ENCODE measurements at places on chromosomes 3 and 15. TPM values are rescaled to one million over a fixed set of nuclear protein-coding genes. Genes with fewer than 3 reads are reported as not detected.

DNA sequence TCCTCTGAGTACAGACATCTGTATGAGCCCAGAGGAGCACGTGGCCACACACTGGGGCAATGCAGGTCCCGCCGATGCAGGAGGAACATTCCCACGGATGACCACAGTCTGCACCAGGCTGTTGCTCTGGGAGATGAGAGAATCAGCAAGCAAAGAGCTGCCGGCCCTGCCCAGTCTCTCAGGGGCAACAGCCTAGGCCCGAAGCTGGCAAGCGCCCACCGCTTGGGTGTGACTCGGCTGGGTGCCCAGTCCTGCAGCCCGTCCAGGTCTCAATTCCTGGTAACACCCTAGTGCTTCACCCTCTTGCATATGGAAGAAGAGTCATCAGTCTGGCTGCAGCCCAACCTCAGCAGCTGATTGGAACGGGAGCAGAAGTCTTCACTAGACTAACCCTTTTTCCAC lies 153.7 kb upstream of the HES1 start:
- no peak for DNase-seq

DNA sequence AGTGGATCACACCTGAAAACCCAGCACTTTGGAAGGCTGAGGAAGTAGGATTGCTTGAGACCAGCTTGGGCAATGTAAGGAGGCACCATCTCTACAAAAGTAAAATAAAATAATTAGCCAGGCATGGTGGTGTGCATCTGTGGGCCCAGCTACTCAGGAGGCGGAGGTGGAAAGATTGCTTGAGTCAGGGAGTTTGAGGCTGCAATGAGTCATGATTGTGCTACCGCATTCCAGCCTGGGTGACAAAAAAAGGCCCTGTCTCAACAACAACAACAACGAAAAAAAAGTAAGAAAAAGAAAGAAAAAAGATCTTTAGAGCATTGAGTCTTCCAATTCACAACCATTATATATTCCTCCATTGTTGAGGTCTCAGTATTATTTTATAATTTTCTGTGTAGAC lies 192.4 kb upstream of the DPH6 start:
- DNase-seq: no peak

DNA sequence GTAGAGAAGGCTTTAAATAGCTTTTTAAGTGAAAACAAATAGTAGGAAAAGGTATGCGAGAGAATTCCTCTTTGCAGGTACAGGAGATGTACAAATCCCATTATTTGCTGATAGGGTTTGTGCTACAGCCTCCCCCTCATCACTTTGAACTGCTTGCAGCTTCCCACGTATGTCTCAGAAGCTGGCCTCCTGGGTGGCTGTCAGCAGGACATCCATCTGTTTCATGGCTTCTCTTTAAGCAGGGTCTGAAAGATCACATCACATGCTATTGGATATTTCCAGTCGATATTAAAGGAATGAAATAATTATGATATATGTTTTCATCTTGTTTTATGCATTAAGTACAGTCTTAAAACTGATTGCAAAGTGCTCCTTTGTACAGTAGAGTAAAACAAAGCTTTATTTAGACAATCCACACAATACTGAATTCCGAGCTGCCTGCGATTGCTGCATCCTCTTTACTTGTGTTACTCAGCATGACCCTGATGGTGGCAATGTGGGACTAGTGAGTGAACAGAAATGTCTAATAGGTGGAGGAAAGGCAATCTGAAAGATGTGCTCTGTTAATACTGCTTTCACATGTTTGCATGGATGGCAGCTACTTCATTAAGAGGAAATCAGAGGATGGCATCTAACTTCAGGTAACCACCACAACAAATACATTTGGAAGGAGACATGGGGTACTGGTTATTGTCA lies 930.6 kb upstream of the SEMA6D start:
- no peak for DNase-seq

Gene CEMIP
- 2.5 TPM for polyA plus RNA-seq

DNA sequence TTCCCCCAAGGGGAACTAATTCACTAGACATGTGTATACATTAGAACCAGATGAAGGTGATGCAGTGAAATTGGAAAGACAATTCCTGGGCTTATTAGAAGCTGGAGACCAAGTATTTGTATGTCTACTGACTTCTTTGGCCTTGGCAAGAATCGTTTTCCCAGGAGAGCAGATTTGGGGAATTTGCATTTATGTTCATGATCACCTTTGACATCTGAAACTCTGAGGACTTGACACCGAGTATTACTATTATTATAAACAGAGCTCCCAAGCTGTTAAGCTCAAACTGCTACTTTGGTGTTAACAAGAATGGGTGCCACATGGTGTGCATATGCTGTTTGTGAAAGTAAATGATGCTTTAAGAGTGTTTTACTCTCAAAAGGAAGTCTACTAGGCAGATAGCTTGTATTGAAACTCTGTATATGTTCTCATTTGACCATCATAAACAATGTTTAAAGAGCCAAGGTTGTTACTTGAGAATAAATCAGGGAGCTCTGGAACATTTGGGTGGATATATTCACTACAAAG lies 519.8 kb upstream of the GOLIM4 start:
- DNase-seq: no peak

- DNase-seq: no peak
Observed at GRCh38 chr15:90681056-90681455, 36.1 kb upstream of the BLM start.

Gene PARP3
- polyA plus RNA-seq: 16.2 TPM

Gene ERC2
- polyA plus RNA-seq: 3.5 TPM

Gene ISG20
- 1.3 TPM for polyA plus RNA-seq

GRCh38 chr3:126153695-126154360 lies 26.6 kb downstream of the ALDH1L1 start:
- no peak for DNase-seq

Gene COL7A1
- polyA plus RNA-seq: 14.2 TPM

DNA sequence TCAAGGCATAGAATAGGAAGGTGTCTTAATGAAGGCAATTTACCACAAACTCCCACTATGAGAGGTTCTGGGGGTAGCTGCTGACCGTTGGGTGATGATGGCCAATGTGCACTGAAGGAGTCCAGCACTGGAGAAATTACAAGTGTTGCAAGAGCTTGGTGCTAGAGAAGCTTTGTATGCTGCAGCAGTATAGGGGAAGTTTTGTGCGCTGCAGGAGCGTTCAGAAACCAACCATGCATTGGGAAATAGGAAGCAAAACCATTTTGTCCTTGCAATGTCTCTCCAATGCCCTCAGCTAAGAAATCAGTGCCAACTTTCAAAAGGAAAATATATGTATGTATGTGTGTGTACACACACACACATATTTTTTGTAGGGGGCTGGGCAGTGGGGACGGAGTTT lies 441.6 kb upstream of the NAALADL2 start:
- DNase-seq: no peak

DNA sequence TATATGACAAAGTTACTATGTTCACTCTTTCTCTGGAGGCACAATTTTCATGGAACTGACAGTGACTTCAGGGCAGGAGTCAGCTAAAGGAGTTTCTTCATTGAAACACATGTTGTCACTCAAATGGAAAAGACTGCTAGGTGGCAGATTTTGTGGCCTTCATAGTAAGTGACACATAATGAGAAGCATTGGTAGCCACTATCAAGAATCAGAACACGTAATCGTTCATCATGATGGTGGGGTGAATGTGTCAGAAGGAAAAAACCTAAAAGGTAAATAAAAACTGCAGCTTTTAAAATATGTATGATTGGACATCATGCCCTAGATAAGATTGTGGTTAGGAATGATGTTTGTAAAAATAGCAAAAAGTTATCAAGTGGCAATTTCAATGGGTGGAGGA lies 1491.0 kb downstream of the SI start:
- no peak for DNase-seq

- DNase-seq: no peak
Observed at GRCh38 chr3:134371542-134372324, 2.5 kb downstream of the AMOTL2 start.

Gene SPRED1
- polyA plus RNA-seq: 36.5 TPM

DNA sequence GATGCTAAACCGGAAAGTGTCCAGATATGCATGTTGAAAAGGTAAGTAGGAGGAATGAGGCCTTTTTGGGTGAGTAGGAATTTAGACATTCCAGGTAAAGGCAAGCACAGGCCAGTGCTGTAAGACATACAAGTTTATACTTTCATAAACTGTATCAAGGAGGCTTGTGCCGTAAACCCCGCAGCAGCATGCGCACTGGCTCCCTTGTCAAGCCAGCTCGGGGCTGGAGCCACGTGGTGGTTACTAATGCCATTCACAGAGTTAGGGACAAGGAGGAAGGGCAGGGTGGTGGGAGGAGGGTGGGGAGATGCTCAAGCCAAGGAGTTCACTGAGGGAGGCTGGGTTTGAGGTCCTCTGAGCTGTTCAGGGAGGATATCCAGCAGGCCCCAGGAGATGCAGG lies 35.8 kb downstream of the PLD1 start:
- DNase-seq: no peak

Gene BDH1
- polyA plus RNA-seq: 40.0 TPM

DNA sequence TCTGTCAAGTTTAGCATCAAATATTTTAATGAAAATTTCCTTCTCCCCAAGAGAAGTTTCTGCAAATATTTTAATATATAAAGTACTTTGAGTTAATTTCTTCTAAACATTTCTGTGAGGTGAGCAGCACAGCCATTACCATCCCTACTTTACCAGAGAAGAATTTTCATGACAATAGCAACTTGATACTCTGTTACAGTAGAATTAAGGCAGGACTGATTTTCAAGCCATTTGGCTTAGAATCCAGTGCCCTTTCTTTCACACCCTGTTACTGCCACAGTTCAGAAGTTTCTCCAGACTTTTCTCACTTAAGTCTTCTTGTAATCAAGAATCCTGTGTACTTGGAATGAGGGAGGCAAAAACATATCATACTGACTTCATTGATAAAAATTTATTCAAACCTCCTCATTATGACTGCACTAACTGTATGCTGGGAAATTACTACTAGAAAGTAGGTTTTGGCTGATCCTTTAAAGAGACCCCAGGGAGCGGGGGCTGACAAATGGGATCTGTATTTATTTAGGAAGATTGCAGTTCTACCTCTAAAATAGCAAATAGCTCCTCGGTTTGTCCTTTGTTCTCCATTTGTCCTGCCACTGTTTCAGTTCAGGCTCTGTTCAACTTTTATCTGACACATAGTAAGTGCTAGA lies 557.0 kb upstream of the SGO1 start:
- no peak for DNase-seq

DNA sequence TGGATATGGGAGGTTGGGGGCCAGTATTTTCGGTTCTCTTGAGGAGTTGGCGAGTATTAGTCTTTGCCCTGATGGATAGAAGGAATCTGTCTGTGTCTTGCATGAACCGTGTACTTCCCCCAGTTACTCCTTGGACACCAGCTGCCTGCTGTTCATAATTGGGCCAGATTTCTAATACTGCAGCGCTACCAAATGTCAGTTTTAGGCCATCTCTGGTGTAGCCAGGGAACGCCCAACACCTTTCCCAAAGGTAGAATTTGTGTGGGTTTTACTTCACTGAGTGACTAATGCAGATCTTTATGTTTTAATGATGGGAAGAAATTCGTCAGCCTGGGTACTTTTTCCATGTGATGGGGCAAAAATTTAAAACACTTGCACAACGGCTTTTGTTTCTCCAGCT lies 18.4 kb downstream of the FLNB start:
- DNase-seq: no peak

- DNase-seq: no peak
Observed at GRCh38 chr3:52872245-52872644, 25.1 kb downstream of the STIMATE start.

Gene CFAP92
- 1.2 TPM for polyA plus RNA-seq

Gene GOLGA6L9
- polyA plus RNA-seq: 5.9 TPM

Gene GTF2E1
- 18.0 TPM for polyA plus RNA-seq

DNA sequence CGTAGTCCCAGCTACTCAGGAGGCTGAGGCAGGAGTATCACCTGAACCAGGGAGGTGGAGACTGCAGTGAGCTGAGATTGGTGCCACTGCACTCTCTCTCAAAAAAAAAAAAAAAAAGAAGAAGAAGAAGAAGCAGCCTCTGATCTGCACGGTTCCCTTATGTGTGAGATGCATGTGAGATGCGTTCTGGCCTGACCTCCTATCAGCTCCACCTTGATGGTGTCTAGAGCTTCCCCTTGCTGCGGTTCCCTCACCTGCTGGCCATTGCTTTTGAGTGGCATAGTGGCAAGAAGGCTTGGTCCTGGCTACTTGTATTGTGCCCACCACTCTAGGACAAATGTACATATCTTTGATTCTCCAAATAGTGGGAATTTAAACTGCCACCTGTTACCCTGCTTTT lies 49.4 kb upstream of the CFAP161 start:
- no peak for DNase-seq

DNA sequence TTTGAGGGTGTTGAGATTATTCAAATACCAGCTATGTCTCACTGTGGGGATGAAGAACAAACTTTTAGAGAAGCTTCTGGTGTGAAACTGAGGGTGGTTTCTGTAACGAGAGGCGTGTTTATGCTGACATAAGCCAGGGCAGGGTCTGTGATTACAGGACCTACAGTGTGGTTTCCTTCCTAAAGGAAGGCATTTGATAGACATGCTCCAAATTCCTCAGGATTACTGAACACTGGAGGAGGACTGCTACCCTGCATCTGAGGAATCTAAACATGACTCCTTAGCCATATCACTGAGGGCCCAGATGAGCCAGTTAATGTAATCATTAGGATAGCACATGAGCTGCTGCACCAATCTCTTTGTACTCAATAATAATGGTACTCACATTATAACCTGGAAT lies 328.4 kb upstream of the UMPS start:
- no peak for DNase-seq

DNA sequence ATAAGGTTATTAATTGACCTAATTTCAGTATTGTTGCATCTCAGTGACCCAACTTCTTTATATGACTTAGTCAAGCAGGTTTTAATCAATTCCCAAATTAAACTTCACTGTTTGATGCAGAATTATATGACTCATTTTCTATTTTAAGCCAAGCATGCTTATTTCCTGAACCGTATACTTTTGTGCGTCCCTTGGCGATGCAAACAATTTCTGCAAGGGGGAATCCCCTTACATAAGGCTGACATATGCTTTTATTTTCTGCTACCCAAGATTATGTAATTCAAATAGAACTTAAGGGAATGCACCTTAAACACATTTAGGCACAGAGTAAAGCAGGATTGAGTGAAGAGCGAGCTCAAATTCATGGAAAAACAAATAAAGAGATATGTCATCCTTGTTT lies 303.9 kb downstream of the PDCD6IP start:
- no peak for DNase-seq

- no peak for DNase-seq
Observed at GRCh38 chr3:160739079-160739478, 17.0 kb upstream of the PPM1L start.

GRCh38 chr15:69143756-69144436 lies 16.5 kb upstream of the GLCE start:
- no peak for DNase-seq

- no peak for DNase-seq
Observed at GRCh38 chr3:17300441-17300840, 415.7 kb downstream of the PLCL2 start.

GRCh38 chr3:138188013-138188730 lies 1.1 kb downstream of the ARMC8 start:
- no peak for DNase-seq

Gene UBP1
- polyA plus RNA-seq: 94.0 TPM

Gene GOLGA8N
- polyA plus RNA-seq: 16.9 TPM

GRCh38 chr15:34292621-34293020 lies 45.0 kb downstream of the SLC12A6 start:
- no peak for DNase-seq

Gene SPSB4
- polyA plus RNA-seq: 17.5 TPM

Gene MEIS2
- 145 TPM for polyA plus RNA-seq

Data from right renal cortex interstitium (tissue), 3 donors.